Neural crest cell (in vitro differentiated cells): ENCODE measurements at places on chromosomes 12 and 14.

GRCh38 chr12:121250359-121250758 lies 40.4 kb downstream of the P2RX4 start:
- no peak for DNase-seq

- DNase-seq: no peak
Observed at GRCh38 chr14:106044949-106045596, 518.7 kb downstream of the TMEM121 start.

DNA sequence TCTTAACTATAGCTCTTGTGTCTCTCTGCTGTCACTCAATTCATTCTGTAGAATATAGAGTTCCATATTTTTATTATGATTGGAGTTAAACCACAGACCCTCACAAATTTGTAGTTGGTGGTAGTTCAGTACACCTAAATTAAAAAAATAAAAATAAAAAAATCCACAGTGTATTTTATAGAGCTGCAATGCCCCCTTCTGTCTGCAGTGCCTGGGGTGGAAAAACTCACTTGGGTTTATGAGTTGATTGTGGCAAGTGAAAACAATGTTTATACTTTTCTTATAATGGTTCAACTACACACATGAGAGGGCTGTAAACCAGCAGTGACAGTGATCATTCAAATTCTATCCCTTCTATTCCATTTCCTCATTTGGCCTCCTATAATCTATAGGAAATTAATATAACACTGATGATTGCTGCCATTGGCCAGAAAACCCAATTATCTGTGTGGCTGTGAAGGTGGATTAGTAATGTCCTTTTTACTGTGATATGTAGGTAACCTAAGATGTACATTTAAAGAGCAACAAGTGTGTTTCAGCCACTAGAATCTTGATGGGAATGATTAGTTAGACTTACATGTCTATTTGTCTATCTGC lies 166.9 kb upstream of the LRIG3 start:
- DNase-seq: no peak

DNA sequence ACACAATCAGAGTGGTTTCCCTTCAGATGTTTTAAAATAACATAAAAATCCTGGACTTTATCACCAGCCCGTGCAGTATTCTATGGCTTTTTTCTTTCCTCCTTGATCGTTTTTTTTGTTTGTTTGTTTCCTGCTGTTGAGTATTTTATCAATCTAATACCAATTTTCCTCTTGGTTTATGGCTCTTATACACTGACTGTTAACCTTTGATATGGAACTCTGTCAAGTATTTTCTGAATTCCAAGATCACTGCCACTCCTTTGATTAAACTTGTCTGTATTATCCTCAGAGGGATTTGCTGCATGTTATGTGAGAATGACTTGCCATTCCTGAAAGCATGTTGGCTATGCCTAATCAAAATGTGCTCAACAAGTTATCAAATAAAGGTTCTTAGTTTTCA lies 88.4 kb downstream of the PELI2 start:
- DNase-seq: no peak

DNA sequence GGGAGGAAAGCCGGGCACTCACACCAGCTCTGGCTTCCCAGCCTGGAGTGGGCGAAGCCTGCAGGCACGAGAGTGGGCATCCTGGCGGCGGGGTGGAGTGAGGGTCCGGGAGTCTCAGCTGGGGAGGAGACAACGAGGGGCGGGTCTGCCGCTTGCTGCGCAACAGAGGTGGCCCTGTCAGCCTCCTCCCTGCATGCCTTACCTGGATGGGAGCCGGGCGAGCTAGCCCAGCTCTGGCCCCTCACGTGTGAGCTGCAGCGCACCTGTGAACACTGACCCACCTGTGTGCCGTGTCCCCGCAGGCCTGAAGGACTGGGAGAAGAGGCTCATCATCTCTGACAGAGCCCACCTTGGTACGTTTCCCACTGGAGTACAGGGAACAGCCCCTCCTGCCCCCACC lies 13.9 kb upstream of the SIVA1 start:
- no peak for DNase-seq

- no peak for DNase-seq
Observed at GRCh38 chr14:74478996-74479635, 14.0 kb downstream of the NPC2 start.

GRCh38 chr12:80033448-80033847 lies 65.9 kb upstream of the OTOGL start:
- DNase-seq: no peak

GRCh38 chr14:49593016-49593415 lies 5.7 kb upstream of the LRR1 start:
- DNase-seq: no peak

- no peak for DNase-seq
Observed at GRCh38 chr12:93234641-93235040, 143.1 kb upstream of the NUDT4 start.

GRCh38 chr14:61889914-61890351 lies 127.7 kb downstream of the SNAPC1 start:
- no peak for DNase-seq

- no peak for DNase-seq
Observed at GRCh38 chr12:125283521-125283920, 218.3 kb downstream of the AACS start.

DNA sequence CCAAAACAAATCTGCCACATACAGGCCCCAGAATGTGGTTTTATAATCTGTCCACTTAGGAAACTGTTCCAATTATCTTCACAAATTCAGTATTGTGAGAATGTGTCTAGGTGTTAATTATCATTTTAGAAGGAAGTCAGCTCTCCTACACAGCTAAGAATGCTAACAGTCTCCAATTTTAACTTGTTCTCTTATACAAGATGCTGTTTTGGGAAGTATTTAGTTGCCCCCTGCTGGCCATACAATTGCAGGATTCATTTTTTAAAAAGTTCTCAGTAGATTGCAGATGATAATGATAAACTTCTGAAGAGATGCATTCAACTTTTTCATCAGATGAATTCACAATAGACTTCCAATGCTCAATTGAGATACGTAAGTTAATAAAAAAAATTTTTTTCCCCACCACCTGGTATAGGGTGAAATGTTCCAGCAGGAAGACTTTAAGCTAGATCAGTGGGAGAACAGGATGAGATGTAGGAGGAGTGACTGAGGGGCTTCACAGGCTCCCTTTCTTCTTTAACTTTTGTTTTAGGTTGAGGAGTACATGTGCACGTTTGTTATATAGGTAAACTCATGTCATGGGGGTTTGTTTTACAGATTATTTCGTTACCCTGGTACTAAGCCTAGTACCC lies 27.3 kb upstream of the OSBPL8 start:
- DNase-seq: peak; percentile 13

DNA sequence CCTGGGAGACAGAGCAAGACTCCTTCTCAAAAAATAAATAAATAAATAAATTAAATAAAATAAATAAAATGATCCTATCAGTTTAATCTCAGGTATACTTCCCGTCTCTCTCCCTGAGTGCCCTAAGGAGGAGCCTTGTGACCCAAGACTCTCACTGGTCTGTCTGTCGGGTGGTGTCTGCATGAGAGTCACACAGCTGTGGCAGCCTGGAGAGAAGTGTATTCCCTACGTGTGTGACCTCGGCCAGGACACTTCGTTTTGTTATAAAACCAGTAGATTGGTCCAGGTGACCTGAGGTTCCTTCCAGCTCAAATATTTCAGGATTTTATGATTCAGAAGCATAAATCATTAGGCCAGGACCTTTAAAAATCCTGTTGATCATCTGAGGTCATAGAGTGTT lies 4.8 kb downstream of the SYNE3 start:
- DNase-seq: no peak

GRCh38 chr12:30440826-30441602 lies 254.7 kb downstream of the IPO8 start:
- DNase-seq: peak; percentile 13

DNA sequence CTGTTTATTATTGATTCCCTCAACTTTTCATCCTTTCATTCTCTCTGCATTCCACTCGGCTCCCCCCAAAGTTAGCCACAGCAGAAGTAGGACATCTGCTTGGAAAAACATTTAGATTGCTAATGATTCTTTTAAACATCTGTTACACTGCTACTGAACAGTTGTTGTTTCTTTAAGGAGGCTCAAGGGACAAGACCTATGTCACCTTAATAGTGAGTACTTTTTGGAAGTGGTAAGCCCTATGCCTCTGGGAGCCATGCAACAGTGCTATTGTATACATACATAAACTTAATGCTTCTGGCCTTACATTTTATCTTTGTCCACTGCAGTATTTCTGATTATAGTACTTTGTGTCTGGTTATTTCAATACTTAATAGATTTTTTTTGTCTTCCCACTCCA lies 628.2 kb upstream of the FOXG1 start:
- DNase-seq: no peak

DNA sequence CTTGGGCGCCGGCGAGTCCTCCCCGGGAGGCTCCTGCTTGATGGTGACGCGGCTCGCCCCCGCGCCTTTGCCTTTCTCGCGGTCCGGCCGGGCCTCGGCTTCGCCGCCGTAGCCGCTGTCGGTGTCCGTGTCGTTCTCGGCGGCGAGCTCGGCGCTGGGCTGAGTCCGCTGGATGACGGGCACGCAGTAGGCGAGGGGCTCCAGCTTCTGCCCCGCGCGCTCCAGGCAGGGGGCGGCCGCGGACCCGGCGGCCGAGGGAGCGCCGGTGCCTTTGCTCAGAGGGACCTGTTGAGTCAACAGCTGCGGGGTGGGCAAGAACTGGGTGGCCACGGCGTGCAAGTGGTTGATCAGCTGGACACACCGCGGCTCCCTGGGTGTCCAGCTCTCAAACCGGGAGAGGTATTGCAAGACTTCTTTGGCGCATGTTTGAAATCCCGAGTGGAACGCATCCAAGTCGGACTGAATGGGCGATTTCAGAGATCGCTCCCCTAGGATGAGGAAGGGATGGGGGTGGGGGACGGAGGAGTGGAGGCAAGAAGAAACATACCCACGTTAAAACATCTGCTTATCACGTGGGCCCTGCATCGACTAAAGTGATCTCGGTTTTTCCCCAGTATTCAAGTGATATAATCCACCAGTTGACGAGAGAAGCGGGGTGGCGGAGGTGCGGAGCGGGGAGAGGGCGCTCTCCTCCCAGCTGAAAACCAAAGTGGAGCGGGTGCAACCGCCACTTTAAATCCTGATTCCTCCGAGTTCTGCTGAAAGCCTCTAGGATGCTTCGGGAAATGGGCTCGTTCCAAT lies 2.0 kb downstream of the BHLHE41 start:
- peak; percentile 43 for DNase-seq

DNA sequence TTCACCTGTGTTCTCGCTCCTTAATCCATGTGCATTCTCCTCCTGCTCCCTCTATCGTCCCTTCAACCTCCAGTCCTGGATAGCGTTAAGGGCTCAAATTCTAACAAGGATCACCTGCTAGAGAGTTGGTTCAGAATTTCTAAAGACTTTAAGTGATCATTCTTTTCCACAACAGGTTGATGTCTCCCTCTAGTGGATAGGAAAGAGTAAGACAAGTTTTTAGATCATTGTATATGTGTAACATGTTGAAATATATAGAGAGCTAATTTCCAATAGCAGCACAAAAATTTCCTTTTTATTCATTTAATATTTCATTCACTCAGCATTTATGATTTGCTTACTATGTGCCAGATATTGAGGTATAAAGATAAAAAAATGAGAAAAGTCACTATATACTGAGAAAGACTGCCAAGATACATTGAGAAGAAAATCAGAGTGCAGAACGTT lies 9.3 kb upstream of the ESR2 start:
- DNase-seq: no peak
